ENCODE measurements at places on chromosomes 6 and 20. TPM values are rescaled to one million over a fixed set of nuclear protein-coding genes. Genes with fewer than 3 reads are reported as not detected.

Gene C20orf202
- not detected for total RNA-seq

Gene PTPRT
- total RNA-seq: not detected

Gene RAMACL
- 1.4 TPM for total RNA-seq

Gene COL12A1
- not detected for total RNA-seq

All from activated T-cell treated with anti-CD3 and anti-CD28 coated beads, Interleukin-2, amount 50 U/mL, for 72 hours (primary cell).